Endothelial cell (in vitro differentiated cells): ENCODE measurements at places on chromosomes 2 and 18. TPM values are rescaled to one million over a fixed set of nuclear protein-coding genes. Genes with fewer than 3 reads are reported as not detected.

PLEKHH2 gene
- 1.6 TPM for total RNA-seq

DES gene
- 0.10 TPM for total RNA-seq

DNA sequence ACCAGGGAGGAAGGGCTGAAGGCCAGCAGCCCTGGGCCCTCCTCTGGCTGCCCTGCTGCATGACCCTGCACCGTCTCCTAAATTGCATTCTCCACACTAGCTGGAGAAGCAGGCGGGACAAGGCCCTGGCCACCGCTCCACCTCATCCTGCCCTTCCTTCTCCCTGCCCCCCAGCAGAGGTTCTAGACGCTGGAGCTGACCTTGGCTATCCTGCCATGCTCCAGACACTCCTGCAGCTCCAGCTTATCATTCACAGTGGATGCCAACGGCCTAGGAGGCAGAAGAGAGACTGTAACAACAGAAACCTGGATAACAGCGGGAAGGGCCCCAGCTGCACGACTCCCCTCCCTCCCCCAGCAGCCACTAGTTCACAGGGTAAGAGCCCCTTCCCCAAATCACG is 68.4 kb upstream of the POMC start:
- DNase-seq: no peak

DNA sequence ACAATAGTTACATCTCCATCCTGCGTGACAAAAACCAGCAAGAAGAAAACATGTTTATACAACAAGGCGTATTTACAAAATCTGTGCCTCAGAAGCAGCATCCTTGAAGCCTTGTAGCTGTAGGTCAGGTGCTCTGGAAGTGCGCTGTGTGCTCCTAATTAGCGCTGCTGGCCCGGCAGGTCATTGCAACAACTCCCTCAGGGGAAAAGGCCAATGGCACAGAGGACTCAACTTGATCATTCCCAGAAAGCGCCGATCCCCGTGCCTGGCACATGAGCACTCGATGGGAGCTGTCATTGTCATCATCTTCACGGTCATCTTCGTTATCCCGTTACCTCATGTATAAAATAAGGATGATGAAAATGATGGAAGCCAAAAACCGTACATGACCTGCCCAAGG is 58.5 kb downstream of the EIPR1 start:
- DNase-seq: no peak

DSG4 gene
- total RNA-seq: not detected

DNA sequence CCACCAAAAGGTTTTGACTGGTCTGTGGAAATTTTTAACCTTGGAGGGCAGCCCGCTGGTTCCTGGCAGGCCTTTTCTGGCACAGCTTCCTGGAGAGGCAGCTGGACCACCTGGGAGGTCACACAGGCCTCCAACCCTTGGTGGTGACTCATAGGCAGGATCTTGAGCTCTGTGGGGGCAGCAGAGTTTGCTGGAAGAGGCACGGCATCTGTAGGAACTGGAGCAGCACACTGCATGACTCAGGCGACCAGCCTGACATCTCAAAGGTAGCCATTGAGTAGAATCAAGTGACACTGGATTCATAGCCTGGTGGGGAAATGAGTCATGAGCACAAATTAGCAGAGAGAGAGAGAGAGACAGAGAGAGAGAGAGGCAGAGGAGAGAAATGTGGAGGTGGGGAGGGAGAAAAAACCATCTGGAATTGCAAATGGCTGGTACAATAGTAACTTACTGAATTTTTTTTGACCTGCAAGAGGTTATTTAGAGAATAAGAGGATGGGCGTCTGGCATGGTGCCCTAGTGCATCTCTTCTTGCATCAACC is 57.4 kb downstream of the TRPM8 start:
- no peak for DNase-seq

DNA sequence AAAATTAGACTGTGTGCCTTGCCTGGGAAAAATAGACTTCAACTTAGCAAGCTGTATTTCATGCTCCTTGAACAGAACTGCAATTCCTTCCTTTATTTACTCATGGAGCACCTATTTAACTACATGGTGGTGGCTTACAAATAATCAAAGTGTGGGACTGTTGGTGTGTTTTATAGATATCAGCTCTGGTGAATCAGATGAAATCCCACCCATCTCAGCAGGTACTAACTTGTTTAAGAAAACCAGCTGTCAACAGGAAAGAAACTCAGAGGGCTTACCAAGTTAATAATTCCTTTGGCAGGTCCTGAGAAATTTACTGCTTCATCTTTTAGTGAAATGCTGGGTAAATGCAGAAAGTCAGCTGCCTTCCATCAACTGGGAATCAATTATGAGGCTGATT is 830.6 kb downstream of the SLC4A3 start:
- DNase-seq: no peak

- peak; percentile 35 for DNase-seq
Observed at GRCh38 chr2:239831001-239831731, 194.0 kb downstream of the NDUFA10 start.

GRCh38 chr2:17662723-17663122 is 90.9 kb downstream of the SMC6 start:
- no peak for DNase-seq

LGALSL gene
- 30.2 TPM for total RNA-seq

GRCh38 chr2:112077814-112078213 is 22.7 kb downstream of the TMEM87B start:
- no peak for DNase-seq

DNA sequence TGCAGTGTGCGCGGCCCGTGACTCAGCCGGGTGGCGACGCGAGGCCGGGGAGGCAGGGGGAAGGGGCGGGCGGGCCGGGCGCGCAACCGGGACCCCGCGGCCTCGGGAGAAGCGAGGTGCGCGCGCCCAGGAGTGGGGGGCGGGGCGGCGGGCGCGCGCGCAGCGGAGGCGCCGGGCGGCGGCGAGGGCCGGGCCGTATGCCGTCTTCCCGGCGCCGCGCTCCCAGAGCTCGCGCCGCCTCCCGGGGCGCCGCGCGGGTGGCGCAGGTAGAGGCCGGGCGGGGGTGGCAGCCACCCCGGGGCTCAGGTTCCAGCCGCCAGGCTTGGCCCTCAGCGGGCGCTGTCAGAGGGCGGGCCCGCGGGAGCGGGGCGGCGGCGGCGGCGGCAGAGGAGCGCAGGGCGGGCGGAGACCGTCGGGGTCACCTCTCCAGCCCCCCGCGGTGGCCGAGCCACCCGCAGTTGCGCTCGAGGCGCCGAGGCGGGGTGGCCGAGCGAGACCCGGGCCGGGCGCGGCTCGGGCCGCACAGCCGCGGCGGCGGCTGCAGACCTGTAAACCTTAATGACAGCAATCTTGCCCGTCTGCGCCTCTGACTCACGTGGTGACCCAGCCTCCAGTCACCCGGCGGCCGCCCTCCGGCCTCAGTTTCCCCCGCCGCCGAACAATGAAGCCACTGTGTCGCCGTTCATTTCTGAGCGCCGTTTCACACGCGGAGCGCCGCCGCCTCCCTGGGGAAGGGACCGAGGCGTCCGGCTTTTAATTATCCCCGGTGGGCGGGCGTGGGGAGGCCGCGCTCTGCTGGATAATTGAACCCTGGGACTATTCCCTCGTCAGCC is 25.3 kb upstream of the SMAD7 start:
- DNase-seq: peak; percentile 47

HNMT gene
- 4.6 TPM for total RNA-seq
